NCI-H510A (cell line): ENCODE measurements at places on chromosomes 11 and 22.

GRCh38 chr11:36022882-36023281 is 79.0 kb downstream of the LDLRAD3 start:
- DNase-seq: no peak

DNA sequence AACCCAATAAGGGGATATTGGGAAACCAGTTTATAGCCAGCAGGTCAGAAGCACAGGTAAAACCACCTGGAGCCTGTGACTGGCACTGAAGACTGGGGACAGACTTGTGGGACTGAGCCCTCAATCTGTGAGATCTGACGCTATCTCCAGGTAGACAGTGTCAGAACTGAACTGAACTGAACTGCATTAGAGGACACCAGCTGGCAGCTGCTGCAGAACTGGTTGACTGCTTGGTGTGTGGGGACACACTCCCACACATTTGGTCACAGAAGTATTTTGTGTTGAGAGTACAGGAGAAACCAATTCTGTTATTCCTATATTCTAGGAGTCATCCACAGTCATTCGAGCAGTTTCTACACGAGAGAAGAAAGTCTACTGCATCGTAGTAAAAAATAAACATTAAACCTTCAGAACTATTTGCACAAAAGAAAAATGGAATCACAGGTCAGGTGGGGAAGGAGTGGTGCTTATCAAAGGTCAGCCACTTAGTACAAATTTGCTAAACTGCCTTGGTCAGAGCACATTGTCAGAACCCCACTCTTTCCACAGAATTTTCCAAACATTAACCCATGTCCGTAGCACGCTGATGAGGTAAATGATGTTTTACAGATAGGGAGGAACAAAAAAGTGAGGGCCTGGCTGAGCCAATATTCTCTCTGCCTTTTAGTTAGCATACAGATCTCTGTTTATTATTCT is 77.2 kb downstream of the SIK3 start:
- no peak for DNase-seq

DNA sequence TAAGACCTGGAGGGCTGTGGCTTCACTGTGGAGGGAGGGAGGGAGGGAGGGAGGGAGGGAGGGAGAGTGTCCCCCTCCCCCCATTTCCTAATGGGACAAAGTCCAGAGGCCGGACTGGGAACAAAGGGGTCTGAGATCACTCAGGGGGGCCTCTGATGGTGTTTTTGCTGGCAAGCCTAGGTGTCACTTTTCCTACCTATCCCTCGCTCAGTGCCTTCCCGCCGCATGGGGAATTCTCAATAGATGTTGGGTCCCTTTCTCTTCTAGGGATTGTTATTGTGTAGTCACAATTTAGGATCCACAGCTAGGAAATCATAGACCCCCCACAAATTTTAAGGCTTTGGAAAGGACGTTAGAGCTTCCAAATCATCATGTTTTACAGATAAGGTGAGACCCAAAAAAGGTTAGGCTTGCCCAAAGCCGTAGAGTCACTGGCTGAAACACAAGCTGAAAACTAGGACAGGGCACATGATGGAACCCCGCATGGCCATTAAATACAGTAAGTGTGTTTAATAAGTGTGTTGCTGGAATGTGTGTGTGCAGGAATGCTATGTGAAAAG is 4.8 kb upstream of the FTH1 start:
- no peak for DNase-seq

GRCh38 chr11:69385144-69385820 is 91.3 kb downstream of the MYEOV start:
- no peak for DNase-seq

DNA sequence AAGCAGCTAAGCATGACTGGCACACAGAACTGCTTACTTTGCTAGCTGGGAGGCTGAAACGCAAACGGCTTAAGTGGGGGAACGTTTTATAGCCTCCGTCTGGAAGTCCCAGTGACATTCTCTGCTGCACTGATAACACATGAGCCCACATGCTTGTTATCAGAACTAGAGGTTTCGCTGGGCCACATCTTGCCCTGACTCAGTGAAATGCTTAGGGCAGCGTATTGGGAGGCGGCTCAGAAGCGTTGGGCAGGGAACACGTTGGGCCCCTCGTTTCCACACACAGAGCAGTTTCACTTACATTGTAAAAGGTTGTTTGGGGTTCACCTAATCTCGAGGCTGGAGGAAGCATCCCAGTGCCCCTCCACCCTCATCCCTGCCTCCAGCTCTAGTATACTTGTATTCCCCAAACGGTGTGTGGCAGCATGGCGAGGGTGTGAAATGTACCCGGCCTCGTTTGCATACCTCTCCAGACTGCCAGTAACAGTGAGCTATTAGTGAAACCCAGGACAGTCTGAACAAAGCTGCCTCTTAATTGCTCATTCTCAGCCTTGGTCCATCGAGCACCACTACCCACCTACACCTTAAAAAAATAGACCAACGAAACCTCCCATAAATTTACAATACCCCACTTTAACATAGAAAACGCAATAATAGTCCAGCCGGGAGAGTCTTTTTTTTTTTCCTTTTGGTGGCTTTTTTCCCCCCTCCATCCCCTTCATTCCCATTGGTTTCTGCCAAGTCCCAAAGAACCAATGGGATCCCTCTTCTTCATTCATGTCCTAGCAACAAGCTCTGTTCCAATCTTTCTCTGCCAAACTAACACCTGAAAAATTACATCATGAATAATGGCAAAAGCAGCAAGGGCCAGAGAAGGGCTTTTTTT is 218.8 kb upstream of the SORL1-AS1 start:
- DNase-seq: no peak

DNA sequence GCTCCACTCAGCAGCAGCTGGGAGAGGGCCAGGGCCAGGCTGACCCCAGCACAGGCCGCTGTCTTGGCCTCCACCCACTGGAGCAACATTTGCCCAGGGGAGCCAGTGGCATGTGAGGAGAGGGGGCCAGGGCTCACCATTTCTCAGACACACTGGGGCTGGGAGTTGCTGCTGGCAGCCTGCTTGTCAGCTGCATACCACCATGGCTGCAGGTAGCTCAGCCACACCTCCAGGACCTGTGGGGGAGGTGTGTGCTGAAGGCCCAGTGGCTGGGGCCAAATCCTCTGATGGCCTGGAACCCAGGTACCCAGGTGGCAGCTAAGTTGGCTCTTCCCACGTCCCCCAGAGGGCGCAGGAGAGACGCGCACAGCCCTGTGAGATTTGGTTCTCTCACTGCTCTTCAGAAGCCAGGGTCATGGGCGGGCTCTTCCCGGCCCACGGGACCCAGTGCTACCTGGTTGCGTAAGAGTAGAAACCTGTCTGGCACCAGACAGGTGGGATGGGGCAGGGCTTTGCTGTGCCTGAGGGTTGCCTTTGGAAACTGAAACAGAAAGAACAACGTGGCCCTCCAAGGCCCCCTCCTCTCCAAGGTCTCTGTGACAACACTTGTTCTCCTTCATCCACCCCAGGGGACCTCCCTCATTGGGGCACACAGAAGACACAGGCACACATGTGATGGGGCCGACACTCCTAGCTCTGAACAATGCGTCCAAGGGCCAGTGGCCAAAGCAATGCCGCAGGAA is 98.8 kb downstream of the MED15 start:
- peak; percentile 85 for DNase-seq

DNA sequence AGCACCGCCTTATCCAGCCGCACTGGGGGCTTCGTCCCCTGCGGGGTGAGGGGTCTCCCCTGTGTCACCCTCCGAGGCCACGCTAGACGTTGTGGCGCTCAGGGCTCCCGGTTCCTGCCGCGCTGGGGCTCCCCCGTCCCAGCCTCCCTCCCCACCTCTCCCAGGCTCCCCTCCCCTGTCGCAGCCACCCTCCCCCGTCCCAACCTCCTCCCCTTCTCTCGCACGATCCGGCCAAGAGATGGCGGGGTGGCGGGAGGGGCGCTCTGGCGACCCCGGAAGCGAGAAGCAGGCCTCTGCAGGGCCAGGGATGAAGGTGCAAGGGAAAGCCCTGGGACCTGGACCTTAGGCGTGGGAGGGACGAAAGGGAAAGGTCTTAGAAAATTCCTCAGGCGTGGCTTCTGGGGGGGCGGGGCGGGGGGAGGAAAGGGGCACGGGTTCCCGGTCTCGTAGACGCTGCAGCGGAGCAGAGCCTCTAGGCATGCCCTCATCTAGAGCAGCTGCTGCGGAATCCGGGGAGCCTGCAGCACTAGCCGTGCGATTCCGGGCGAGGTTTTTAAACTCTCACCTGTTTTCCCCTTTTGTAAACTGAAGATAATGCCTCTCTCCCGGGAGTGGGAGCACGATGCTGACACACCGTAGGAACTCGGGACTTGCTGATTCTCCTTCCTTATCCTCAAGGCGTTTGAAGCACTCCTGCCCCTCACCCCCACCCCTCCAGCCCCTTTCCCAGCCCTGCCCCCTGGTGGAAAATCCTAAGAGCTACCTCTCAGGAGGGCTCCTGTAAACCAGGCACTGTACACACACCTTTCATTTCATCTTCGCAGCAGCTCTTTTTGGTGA is 14.4 kb downstream of the KCNJ5 start:
- peak; percentile 77 for DNase-seq

DNA sequence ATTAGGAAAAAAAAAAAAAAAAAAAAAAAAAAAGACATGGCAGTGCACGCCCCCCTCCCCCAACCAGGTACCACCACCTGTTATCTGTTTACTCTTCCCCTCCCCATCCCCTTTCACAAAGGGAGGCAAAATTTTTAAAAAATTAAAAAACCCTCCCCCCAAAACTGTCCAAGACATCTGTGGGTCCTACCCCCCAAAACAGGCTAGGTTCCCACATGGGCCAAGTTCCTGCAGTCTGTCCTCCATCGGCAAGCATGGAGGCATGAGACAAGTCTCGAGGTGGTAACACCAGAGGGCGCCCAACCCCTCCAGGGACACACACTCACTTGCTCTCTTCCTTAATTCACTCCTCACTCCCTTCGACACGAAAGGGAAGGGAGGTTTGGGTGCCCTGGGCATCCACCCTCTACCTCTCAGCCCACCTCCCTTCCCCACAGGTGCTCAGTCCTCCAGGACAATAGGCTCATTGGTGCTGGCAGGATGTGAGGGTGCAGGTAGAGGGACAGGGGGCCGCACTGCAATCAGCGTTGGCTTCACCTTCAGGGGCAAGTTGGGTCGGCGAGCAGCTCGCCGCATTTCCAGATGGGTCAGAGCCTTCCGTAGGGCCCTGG is 2.2 kb upstream of the TUT1 start:
- DNase-seq: no peak

DNA sequence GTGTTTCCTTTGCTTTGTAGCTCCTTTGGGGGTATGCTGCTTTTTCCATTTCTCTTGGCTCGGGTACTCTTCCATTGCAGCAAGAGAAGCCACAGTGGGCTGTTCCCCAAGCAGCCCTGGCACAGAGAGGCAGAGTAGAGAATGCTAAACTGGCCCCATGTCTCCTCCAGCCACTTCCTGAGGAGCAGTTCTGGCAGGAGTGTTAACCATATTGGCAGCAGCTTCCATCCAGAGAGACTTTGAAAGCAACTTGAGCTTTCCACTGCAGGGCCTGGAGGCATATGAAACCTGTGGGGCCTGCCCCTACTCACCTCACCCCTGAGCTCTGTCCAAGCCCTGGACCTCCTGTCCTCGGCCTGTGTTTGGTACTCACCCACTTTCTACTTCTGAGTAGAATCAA is 61.8 kb downstream of the ALX4 start:
- DNase-seq: no peak

DNA sequence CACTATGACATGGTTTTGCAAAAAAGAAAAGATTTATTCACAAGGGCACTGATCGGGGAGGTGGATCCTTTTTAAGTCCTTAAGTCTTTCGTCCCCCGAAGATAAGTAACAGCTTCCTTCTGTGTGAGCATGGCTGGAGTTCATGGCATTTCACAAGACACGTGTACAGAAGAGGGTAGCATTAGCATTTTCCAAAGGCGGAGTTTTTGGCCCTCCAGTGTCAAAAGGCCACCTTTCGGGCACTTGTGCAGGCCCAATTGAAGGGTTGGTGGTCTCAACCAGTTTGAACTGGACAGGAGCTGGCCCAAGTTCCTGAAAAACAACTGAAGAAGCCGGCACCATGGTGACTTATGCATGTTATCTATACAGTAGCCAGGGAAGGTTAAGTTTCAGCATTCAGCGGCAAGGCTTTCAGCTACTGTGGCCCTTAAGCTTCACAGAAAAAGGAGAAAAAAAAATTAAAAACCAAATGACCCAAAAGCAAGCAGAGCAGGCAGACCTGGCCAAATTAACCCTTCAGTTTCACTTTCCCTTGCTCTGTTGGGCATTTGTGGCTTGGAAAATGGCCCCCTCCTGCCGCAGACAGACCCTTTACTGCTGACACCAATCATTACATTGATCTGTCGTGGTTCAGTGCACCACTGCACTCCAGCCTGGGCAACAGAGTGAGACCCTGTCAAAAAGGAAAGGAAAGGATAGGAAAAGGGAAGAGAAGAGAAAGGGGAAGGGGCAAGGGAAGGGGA is 18.7 kb downstream of the ZNF74 start:
- DNase-seq: no peak

- DNase-seq: no peak
Measured at GRCh38 chr11:27497284-27497866, 9.2 kb downstream of the LIN7C start.

- no peak for DNase-seq
Measured at GRCh38 chr11:83102834-83103233, 31.1 kb upstream of the RAB30 start.

- peak; percentile 54 for DNase-seq
Measured at GRCh38 chr22:43230971-43231723, 44.2 kb upstream of the TTLL12 start.

GRCh38 chr11:34669458-34669857 is 48.6 kb downstream of the EHF start:
- DNase-seq: no peak

GRCh38 chr11:130118636-130119387 is 40.8 kb upstream of the ST14 start:
- DNase-seq: no peak

- no peak for DNase-seq
Measured at GRCh38 chr22:46617207-46617985, 2.8 kb upstream of the GRAMD4 start.

GRCh38 chr22:23325183-23325582 is 144.9 kb downstream of the BCR start:
- DNase-seq: no peak

GRCh38 chr11:103364687-103365086 is 255.5 kb downstream of the DYNC2H1 start:
- no peak for DNase-seq

DNA sequence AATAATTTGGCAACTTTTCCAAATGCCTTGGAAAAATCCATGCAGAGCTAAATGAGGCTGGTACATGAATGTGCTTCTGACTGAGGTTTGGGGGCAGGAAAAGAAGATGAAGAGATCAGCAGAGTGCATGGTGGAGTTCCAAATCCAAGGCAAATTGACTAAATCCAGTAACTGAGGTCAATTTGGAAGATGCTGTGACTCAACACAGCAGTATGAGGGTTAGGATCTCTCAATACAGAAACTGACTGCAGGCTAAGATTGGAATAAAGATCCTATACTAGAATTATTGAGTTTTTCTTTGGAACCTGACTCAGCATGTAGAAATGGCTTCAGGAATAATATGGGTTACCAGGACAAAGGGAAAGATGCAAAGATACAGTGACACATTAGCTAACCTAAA is 99.3 kb upstream of the FAT3 start:
- no peak for DNase-seq
